ENCODE measurements at places on chromosomes 3 and 15. TPM values are rescaled to one million over a fixed set of nuclear protein-coding genes. Genes with fewer than 3 reads are reported as not detected.

Gene ROPN1
- not detected for total RNA-seq

Gene SLC28A1
- 0.12 TPM for total RNA-seq

Gene LSG1
- total RNA-seq: 36.6 TPM

Gene EPM2AIP1
- 21.7 TPM for total RNA-seq

Gene TRAT1
- total RNA-seq: 0.11 TPM

Gene SKIL
- 107 TPM for total RNA-seq

Gene MKRN3
- 0.37 TPM for total RNA-seq

Gene CCDC33
- total RNA-seq: 0.12 TPM

Gene DAZL
- not detected for total RNA-seq

Gene KIF15
- 7.4 TPM for total RNA-seq

Gene DZIP1L
- total RNA-seq: 40.7 TPM

Gene OR5AC2
- total RNA-seq: not detected

Gene KY
- total RNA-seq: 1.1 TPM

Gene GOLGA6L7
- total RNA-seq: not detected

Gene KLF15
- total RNA-seq: 1.5 TPM

Gene ITIH4
- total RNA-seq: 0.66 TPM

Gene GP5
- total RNA-seq: under 0.01 TPM

Gene SLITRK3
- under 0.01 TPM for total RNA-seq

Gene PLA2G4F
- 0.12 TPM for total RNA-seq

Gene DNAJA4
- total RNA-seq: 5.4 TPM

Gene AGTR1
- total RNA-seq: 0.55 TPM

Gene DTWD1
- total RNA-seq: 37.0 TPM

Gene TTLL13
- total RNA-seq: not detected

Gene ITGB5
- total RNA-seq: 653 TPM

Gene SKOR1
- 0.12 TPM for total RNA-seq

Gene PLSCR2
- total RNA-seq: not detected

Gene OR5K2
- total RNA-seq: not detected

Gene SLC6A20
- total RNA-seq: not detected

Gene PATL2
- 0.62 TPM for total RNA-seq

Gene SPINK8
- not detected for total RNA-seq

Gene SLC22A14
- total RNA-seq: not detected

Gene NANOGP8
- total RNA-seq: not detected

Gene MYLK
- total RNA-seq: 611 TPM

Gene MYEF2
- 16.6 TPM for total RNA-seq
